ENCODE measurements at places on chromosomes 7 and 10.

DNA sequence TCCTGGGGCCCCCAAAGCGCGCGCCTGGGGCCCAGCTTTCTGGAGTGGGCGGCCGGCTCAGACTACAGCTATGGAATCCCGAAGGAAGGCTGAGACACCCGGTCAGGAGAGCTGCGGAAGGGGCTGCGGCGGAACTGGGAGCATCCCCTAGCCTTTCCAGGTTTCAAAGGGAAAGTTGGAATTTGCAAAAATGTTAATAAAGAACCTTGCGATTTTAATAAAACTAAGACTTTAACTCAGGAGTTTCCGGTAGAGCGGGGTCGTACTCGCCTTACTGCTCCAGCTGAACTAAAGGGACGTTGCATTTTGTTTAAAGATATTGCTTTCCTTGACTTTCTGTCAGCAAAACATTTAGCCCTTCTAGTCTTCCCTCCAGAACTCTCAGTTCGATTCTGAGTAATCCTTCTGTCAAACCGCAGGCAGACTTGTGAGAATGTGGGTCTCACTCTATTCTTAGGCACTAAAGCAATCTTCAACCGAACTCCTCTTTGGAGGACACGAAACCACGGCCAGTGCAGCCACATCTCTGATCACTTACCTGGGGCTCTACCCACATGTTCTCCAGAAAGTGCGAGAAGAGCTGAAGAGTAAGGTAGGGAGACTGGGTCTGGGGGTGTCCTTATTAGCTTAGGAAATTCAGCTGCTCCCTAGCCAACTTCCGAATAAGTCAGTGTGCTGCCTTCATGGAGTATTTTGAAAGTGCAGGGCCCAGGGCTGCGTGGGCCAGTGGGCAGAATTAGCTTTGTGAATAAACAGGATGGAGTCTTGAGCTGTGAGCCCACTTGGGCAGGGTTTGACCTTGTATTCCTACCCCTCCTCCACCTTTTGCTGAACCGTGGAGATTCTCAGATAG, 1.9 kb downstream of the CYP26A1 start:
- H3K4me3 ChIP-seq, result no peak overlapping the region
- H3K36me3 ChIP-seq, result no peaks in the 10 kb centered on the region
- no peaks in the 10 kb centered on the region for H3K4me1 ChIP-seq
- DNase-seq, result no peak
- no peak overlapping the region for H3K27ac ChIP-seq
- peaks cover 50% of the 10 kb centered on the region for H3K27me3 ChIP-seq

DNA sequence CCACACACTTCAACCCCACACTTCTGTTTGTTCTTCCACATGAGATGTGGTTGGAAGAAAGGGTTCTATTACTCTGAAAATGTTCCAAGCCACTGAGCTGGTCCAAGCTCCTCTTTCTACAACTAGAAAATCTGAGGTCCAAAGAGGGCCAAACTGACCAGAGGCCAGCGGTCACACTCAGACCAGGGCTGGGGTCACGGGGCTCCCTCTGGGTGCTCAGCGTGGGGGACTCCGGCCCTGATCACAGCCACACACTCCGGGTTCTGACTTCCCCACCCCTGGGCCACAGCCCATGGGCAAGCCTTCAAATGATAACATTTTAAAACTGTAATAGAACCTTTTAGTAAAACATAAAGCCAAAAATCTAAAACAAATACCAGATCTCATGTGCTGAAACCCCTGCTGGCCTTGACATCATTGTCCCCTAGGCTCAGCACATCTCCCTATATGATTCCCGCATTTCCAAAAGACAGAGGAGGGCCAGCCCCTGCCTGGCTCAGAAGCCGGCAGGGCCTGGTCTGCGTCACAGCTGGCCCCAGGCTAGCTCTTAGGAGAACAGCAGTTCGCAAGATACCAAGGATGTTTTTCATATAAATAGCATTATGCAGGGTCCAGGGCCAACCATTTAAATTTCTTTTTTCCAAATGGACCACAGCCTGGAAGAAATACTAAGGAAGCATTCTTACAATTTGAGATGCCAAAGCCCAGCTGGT, 3.3 kb downstream of the CRYGN start:
- DNase-seq, result peak; percentile 68
- H3K4me3 ChIP-seq, result no peak overlapping the region
- H3K27me3 ChIP-seq, result no peaks in the 10 kb centered on the region

- no peak overlapping the region for H3K4me3 ChIP-seq
- H3K36me3 ChIP-seq, result no peaks in the 10 kb centered on the region
- no peaks in the 10 kb centered on the region for H3K4me1 ChIP-seq
- no peak for DNase-seq
- H3K27ac ChIP-seq, result no peak overlapping the region
These were observed 16.0 kb upstream of the VWA2 start for GRCh38 chr10:114223066-114223465.

GRCh38 chr7:26345837-26346236, 54.2 kb downstream of the SNX10 start:
- no peak for DNase-seq
- no peaks in the 10 kb centered on the region for H3K27me3 ChIP-seq
- H3K4me3 ChIP-seq, result no peak overlapping the region

DNA sequence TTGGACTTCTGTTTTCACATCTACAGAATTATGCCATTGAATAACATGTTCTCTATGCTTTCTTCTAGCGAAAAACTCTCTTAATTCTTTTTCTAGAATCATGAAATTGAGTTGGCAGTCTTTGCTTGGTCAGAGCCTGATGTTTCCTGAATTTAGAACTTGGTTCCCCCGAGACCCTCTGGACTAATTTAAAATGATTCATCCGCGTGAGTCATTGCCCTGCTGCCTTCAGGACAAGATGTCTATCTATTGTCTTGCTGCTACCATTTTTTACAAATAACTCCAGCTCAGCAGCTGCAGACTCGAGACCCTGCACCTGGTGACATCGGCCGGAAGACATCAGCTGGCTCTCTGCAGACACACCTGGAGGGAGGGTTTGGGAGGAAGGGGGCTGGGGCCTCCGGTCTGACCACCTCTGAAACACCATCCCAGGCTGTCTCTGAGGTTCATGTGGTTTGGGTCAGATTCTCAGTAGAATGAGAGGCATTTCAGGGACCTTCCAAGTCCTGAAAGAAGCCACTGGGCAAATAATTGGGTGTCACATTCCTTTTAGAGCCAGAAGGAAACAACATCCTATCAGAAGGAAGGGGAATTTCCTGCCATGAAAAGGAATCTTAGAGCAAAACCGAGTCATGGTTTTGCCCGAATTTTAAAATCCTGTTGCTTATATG, 20.9 kb upstream of the KLF6 start:
- DNase-seq, result no peak
- no peaks in the 10 kb centered on the region for H3K36me3 ChIP-seq
- H3K4me1 ChIP-seq, result peaks cover 48% of the 10 kb centered on the region
- peak overlapping the region; percentile 84 for H3K27ac ChIP-seq

GRCh38 chr7:2165610-2166594, 66.8 kb downstream of the MAD1L1 start:
- H3K4me1 ChIP-seq, result no peaks in the 10 kb centered on the region
- H3K4me3 ChIP-seq, result no peak overlapping the region

DNA sequence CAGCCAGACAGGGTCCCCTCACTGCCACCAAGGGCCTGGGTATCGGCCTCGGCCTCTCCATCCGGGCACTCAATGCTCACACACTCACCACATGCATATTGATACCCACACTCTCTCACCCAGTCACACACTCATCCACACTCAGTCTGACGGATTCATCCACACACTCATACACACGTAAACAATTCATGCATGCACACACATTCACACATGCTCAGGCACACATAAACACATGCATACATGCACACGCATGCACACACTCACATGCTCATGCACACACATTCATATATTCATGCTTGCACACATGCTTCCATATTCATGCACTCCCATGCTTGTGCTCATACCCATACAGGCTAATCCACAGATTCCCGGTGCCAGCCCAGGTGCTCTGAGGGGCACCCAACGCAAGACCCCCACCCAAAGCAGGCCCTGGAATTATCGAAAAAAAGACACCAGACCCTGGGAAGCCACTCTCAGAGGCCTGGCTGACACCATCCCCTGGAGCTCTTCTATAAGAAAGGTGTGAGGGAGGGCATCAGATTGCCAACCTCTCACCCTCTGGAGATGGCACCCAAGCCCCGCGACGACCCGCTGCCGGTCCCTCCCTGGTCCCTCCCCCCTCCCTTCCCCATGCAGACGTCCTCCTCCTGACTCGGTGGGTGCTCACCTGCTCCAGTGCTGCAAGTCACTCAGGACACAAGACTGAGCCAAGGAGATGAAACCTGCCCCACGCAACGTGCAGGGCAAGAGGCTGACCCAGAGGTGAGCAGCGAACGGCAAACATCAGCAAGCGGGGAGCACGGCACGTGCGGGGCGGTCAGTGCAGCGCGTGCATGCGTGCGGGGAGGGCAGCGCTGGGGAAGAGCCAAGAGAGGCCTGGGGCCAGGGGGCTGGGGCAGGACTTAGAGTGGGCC, 15.2 kb downstream of the STK32C start:
- no peaks in the 10 kb centered on the region for H3K36me3 ChIP-seq
- no peak overlapping the region for H3K4me3 ChIP-seq
- H3K27me3 ChIP-seq, result no peaks in the 10 kb centered on the region
